ENCODE measurements at places on chromosomes 4 and X. TPM values are rescaled to one million over a fixed set of nuclear protein-coding genes. Genes with fewer than 3 reads are reported as not detected.

NFXL1 gene
- 10.3 TPM for total RNA-seq

SLC9B2 gene
- total RNA-seq = 19.7 TPM

RAB9B gene
- 0.33 TPM for total RNA-seq

OFD1 gene
- 86.1 TPM for total RNA-seq

ZDHHC15 gene
- total RNA-seq = 0.11 TPM

SPANXA1 gene
- total RNA-seq = not detected

MAGEB17 gene
- not detected for total RNA-seq

TRAM1L1 gene
- not detected for total RNA-seq

MAGEE2 gene
- not detected for total RNA-seq

NAP1L5 gene
- total RNA-seq = 3.3 TPM
